ENCODE measurements at places on chromosomes 2 and 18. TPM values are rescaled to one million over a fixed set of nuclear protein-coding genes. Genes with fewer than 3 reads are reported as not detected.

DNA sequence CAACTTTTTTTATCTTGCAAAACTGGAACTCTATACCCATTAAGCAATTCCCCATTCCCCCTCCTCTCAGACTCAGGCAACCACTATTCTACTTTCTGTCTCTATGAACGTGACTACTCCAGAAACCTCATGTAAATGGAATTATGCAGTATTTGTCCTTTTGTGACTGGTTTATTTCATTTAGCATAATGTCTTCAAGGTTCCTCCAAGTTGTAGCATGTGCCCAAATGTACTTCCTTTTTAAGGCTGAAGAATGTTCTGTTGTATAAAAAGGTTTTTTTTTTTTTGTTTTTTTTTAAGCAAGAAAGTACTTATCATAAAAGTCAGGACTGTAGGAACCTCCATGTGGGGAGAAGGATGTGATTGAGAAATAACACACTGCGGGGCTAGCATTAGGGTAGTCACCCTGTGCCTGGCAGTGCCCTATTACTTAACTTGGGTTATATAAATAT is 262.9 kb upstream of the FBXO11 start:
- DNase-seq = no peak

- no peak for DNase-seq
These were observed 754.1 kb upstream of the SLC8A1 start for GRCh38 chr2:41206004-41206403.

GRCh38 chr2:108621087-108621559 is 86.9 kb downstream of the LIMS1 start:
- no peak for DNase-seq

DNA sequence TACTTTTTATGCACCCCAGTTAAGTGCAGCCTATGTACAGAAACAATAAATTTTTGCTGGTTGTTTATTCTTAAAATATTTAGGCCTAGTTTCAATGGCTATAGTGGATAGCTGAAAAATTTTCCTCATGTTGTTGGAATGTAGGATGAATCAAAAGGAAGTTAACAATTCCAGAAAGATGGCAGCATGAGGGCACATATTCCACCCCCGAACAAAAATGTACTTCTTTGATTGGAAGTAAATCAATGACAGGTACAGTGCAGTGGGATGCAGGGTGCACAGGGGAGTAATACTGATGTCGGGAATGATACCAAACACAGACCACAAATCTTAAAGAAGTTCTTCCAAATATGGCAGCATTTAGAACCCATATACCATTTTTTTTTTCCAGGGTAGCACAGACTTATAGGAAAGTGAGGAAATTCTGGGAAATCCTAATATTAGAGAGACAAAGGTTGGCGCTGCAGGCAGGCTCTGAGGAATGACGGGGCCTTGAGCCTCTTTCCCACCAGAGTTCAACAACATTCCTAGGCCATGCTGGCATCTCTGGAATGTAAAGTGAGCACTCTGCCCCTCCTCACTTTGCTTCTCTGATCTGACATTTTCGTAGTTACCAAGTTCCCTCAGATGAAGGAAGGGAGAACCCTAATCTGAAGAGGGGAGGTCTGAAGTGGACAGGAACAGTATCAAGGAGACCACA is 36.6 kb upstream of the IKZF2 start:
- DNase-seq = no peak

DNA sequence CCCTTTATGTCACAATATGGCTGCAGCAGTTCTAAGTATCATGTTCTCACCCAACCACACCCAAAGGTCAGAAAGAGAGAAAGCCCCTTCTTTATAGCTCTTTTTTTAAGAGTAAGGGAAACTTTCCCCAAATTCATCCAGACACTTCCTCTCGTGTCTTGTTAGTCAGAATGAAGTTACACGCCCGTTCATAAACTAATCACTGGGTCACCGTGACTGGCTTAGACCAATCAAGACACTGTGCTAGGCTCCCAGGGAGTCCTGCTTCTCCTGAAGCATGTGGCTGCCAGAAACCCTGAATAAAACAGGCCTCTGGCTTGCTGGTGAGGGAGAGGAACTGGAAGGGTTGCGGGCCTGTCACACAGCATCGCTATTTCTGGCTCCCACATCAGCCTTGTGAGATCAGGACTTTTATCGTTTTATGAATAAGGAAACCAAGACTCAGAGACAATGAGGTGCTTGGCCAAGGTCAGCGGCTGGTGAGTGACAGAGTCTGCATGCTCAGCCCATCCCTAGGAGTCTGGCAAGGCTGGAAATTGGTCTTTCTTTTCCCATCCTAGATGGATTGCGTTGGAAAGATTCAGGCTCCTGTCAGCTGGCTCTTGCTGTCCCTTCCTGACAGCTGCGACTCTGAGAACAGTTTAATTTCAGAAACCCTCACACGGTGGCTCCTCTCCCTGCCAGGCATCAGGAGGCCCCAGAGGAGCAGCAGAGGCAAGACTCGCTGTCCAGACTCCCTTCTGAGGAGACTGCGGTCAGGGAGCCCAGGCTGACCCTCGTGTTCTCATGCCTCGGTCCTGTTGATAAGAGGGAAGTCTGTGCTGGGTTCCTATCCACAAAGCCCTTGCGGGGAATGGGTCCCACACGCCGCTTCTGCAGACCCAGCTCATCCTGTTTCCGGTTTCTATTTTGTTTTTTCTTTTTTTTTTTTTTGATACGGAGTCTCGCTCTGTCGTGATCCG is 104.5 kb upstream of the TAF1B start:
- DNase-seq = no peak

DNA sequence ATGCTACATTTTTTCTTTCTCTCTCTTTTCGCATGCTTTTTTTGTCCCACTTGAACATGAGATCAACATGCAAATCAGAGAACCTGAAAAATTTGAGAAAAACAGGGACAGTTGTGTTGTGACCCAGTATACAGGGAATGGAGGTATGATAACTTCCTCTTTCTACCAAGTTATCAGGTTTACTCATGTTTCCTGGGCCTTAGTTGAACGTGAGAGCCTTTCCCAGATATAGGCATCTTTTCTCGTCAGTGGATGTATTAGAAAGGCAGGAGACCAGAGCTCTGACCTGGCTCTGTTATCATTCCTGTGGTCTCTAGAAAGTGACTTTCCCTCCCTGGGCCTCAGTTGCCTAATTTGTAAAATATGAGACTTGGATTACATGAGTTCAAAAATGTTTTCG is 30.1 kb upstream of the FAM117B start:
- no peak for DNase-seq

DNA sequence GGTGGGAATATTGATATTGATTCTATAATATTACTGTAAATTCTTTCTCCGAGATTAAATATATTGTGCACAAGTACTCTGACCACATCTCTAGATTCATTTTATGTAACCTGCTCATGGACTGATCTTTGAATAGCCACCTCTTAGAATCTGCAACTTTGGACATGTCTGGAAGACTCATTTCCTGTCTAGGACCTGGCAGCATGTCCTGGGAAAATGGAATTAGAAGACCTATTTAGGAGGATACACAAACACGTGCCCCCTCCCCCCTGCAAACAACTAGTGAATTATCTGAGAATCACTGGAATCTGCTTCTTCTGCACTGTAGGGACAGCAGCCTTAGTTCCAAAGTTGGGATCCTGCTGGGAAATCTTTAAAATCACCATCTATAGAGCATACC is 94.1 kb downstream of the UBE2E3 start:
- DNase-seq = no peak

DNA sequence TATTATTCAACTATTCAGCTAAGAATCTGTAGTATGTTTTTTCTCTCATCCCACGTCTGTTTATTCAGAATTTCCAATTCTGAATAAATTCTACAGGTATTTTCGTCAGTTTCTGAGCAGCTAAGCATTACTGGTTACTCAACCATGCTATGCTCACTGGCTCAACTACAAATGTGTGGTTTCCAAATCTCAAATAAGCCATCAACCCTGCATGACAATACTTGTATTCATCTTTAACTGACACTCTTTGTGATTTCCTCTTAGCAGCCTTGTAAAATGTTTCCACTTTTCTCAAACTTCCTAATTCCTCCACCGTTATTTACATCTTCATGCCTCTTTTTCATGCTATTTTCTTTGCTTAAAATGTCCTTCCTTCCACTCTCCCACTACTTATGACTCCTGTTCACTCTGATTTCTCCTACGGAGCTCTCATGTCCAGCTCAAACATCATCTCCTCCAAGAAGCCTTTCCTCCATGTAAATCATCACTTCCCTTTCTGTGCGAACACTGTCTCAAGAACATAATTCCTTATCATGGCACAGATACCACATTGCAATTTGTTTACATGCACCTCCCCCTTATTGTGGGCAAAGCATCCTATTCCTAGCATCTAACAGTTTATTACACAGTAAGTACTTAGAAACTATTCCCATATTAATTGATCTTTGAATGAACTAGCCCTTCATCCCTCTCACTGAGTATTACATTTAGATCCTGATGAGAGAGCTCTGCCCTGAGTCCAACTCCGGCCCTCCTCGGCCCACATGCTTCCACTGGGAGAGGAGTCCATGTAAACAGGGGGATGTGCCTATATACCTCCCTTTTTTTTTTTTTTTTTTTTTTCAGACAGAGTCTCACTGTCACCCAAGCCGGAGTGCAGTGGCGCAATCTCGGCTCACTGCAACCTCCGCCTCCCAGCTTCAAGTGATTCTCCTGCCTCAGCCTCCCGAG is 10.5 kb downstream of the CCDC88A start:
- DNase-seq = no peak

- DNase-seq = no peak
These were observed 103.8 kb upstream of the ST3GAL5 start for GRCh38 chr2:85992611-85993010.

DNA sequence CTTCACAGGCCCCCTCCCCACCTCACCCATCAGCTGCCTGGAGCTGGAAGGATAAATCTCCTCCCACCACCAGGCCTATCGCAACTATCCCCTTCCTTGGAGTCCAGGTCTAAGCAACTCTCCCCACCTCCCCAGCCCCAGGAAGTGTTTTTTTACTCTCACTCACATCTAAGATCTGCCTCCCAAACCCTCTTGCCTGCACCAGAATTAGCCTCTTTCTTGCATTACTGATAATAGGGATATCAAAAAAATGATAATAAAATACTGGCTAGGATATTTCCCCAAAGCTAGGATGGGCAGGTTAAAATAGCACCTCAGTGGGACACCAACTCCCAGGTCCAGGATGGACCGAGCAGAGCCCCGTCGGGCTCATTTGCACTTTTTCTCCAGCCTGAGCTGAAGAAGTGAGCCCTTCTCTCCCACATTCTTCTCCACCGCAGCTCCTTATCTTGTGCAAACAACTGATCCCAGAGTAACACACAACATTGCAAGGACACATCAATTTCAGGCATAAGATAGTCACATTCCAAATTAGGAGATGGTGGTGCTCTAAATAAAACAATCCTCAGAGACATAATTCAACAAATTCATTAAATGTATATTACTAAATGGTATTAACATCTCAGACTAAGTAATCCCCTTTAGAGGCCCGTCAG is 17.7 kb upstream of the CIB4 start:
- DNase-seq = no peak

- no peak for DNase-seq
These were observed 10.7 kb upstream of the RNF103 start for GRCh38 chr2:86634352-86634751.

- DNase-seq = no peak
These were observed 11.0 kb downstream of the SLC19A3 start for GRCh38 chr2:227706859-227707258.

DNA sequence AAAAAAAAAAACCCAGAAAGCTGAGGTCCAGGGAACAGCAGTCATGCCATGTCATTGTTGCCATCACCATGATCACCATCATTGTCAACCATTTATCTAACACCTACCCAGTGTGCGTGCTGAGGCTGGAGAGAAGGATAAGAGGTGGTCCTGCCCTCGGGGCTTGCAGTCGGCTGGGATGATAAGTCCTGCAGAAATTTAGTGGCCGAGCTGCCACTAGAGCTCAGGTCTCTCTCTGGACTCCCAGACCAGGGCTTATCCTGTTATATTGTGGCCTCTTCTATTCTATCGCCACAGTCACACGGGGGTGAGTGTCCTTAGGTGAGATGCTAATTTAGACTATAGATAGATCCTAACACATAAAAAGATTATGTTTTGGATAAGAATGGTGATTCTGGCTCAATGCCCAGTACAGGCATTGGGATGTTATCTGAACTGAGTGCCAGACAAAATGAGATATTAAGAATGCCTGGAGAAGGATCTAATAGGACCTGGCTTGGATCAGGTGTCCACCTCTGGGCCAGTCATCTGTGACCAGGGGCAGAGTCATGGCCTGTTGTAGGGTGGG is 43.2 kb upstream of the YWHAQ start:
- DNase-seq = no peak

DNA sequence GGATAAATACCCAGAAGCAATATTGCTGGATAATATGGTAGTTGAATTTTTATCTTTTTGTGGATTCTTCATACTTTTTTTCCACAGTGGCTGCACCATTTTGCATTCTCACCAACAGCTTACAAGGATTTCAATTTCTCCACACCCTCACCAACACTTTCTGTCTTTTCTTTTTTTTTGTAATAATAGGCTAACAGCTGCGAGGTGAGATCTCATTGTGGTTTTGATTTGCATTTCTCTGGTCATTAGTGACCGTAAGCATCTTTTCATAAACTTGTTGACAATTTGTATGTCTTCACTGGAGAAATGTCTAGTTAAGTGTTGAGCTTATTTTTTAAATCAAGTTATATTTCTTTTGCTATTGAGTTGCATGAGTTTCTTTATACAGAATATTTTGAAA is 17.6 kb upstream of the SLC9A2 start:
- DNase-seq = no peak

- no peak for DNase-seq
These were observed 10.9 kb upstream of the HDAC4 start for GRCh38 chr2:239411549-239412319.

- no peak for DNase-seq
These were observed 25.5 kb downstream of the GCG start for GRCh38 chr2:162126527-162126926.

GRCh38 chr18:25724121-25724520 is 366.3 kb downstream of the SS18 start:
- DNase-seq = no peak

- no peak for DNase-seq
These were observed 1.9 kb downstream of the FIGN start for GRCh38 chr2:163733956-163734355.

The ARHGAP15 gene
- total RNA-seq = 107 TPM

The RBKS gene
- 1.3 TPM for total RNA-seq

The ERICH2 gene
- not detected for total RNA-seq

The TRIP12 gene
- 274 TPM for total RNA-seq

The G6PC2 gene
- not detected for total RNA-seq

The KCNJ13 gene
- total RNA-seq = 0.63 TPM

The SLC25A52 gene
- total RNA-seq = 0.26 TPM

The FAM136A gene
- total RNA-seq = 22.7 TPM
